ENCODE measurements at places on chromosomes 6 and 20. TPM values are rescaled to one million over a fixed set of nuclear protein-coding genes. Genes with fewer than 3 reads are reported as not detected.

DNA sequence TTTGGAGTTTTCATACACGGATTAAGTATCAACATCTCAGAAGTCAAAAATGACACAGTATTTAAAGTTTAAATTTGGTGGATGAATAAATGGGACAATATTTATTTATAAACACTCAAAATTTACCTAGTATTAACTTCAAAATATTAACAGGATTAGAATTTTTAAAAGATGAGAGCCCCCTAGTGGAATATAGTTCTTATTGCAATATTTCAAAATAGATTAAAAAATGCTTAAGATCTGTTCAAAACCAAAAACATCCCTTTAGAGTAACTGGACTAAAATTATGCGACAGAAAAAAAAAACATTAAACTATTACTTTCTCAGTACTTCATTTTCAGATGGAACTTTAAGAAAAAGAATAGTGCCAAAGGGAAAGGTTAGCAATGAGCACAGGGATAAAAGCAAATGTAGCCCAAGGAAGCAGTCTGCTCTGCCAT, 56.6 kb downstream of the SNX14 start:
- H3K27me3 ChIP-seq = no peaks in the 10 kb centered on the region
- no peak overlapping the region for H3K4me3 ChIP-seq
- H3K27ac ChIP-seq = no peak overlapping the region
- no peak for DNase-seq
- H3K36me3 ChIP-seq = peaks cover 12% of the 10 kb centered on the region

- H3K4me3 ChIP-seq = no peak within 1 kb of the TSS
- DNase-seq = no peak
- no peaks in the 10 kb centered on the region for H3K27me3 ChIP-seq
- no peaks in the 10 kb centered on the region for H3K4me1 ChIP-seq
- H3K36me3 ChIP-seq = no peaks in the 10 kb centered on the region
Observed at GRCh38 chr20:59163631-59164530, at the start of gene ZNF831. Gene ZNF831, plus strand, starts transcription at chr20:59163821. Its CDS starts 27,199 bp downstream, at chr20:59191020.

GRCh38 chr20:9059931-9060330, 9.0 kb upstream of the PLCB4 start:
- no peaks in the 10 kb centered on the region for H3K27me3 ChIP-seq
- no peak overlapping the region for H3K4me3 ChIP-seq
- no peak overlapping the region for H3K27ac ChIP-seq
- no peak for DNase-seq
- H3K36me3 ChIP-seq = no peaks in the 10 kb centered on the region

APOBEC2 gene
- 9.1 TPM for total RNA-seq

TCF15 gene
- total RNA-seq = 0.19 TPM

Data from pancreas (tissue), 10 donors.